ENCODE measurements at places on chromosomes 7 and 10.

GRCh38 chr7:44104860-44105771 is 971 bp downstream of the AEBP1 start:
- no peak for DNase-seq

DNA sequence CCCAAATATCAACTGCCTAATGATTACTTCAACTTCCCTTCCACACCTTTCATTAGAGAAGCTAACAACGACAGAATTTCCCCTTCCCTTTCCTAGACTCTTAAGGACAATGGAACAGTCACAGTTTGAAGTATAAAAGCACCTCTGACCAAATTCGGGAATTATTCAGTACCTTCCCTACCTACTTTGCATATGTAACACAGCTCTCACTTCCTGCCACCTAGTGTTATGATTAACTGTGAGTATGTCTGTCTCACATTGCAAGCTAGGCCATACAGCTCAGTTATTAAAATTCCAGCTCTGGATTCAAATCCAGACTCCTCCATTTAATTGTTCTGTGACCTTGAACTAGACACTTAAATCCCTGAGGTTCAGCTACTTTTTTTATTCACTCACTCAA is 44.8 kb upstream of the HPSE2 start:
- no peak for DNase-seq

- no peak for DNase-seq
Observed at GRCh38 chr7:122803323-122803722, 82.9 kb downstream of the CADPS2 start.

DNA sequence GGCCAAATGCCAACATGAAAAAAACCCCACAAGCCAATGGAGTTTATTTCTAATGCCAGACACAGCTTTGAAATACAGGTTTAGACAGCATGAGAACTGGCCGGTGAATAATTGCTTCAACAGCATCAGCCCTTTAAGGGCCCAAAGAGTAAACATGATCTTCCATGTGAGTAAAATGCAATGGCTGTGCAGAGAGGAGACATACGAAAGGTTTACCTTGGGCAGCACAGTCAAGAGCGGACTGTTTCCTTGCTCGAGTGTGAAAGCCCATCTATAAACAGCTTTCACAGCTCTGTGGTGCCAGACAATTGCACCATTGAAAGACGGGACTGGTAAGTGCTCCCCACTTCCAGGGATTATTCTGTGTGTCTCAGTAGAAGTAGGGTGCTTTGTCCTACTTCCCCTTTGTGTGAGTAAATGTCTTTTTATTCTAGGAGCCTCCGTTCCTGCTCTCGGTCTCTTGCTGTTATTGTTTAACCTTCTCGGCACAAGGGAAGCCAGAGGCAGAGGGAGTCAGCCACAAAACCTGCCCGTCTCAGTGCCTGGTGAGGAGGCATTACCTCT is 77.8 kb upstream of the KAT6B start:
- no peak for DNase-seq

GRCh38 chr7:43589728-43590127 is 6.8 kb downstream of the STK17A start:
- no peak for DNase-seq

DNA sequence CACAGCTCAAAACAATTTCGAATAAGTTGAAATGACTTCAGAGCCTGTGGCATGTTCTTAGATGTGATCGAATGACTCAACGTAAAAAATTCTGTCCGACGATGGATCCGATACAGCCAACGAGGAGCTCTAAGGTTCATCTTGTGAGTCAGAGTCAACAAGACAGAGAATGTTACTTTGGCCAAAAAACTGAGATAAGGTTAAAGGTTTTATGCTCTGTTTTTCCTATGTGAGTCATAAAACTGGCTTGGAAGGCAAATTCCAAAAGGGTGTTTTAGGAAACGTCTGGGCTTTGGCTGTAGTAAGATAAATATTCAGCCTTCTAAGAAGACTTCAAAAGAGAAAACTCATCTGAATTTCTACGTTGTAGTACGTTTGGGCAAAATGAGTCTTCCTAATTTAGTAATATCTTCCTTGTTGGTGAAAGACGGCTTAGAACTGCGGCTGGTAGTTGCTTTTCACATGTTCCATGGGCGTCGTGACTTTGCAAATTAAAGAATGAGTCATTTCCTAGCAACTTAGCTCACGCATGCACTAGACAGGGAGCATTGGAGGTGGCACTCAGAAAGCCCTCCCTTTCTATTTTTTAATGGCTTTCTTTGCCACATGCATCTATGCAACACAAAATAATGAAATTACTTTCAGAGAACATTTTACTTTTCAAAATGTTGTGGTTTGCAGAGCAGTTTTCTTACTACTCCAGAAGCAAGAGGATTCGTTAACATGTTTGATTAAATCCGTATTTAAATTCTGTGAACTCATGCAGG is 28.2 kb downstream of the PFKP start:
- DNase-seq = no peak

GRCh38 chr7:46256870-46257661 is 336.0 kb upstream of the IGFBP3 start:
- DNase-seq = no peak

GRCh38 chr10:78936412-78937342 is 132.1 kb upstream of the ZMIZ1 start:
- no peak for DNase-seq

DNA sequence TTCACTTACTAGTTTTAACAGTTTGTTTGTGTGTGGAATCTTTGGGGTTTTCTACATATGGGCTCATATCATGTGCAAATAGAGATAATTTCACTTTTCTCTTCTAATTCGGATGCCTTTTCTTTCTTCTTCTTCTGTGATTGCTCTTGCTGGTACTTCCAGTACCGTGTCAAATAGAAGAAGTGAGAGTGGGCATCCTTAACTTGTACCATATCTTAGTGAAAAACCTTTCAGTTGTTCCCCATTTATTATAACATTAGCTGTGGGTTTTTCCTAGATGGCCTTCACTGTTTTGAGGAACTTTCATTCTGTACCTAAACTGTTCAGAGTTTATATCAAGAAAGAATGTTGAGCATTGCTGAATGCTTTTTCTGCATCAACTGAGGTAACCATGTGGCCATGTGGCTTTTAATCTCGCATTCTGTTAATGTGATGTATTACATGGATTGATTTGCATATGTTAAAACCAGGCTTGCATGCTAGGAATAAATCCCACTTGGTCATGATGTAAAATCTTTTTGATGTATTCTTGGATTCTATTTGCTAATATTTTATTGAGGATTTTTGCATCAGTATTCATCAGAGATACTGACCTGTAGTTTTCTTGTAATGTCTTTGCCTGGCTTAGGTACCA is 78.7 kb downstream of the FAM107B start:
- no peak for DNase-seq

- DNase-seq = no peak
Observed at GRCh38 chr7:13069841-13070240, 382.4 kb downstream of the ARL4A start.

GRCh38 chr7:116433246-116433645 is 66.3 kb upstream of the CAV2 start:
- no peak for DNase-seq

- DNase-seq = no peak
Observed at GRCh38 chr10:125034675-125035074, 92.8 kb downstream of the ZRANB1 start.

DNA sequence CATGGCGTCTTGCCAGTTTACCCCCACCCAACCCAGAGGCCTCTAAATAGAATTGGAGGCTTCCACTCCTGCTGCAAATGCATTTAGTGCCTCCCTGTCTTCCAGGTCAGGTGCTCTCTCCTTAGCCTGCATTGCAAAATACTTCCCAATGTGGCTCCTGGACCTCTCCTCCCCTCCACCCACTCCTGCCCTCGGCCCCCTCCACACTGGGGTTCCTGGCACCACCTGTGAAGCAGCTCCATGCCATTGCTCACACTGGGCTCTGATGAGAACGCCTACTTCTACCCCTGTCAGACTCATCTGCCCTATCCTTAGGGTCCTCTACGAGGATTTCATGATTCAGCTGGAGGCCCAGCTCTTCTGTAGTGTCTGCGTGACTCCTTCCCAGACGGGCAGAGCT is 37.4 kb downstream of the C10orf120 start:
- DNase-seq = no peak

DNA sequence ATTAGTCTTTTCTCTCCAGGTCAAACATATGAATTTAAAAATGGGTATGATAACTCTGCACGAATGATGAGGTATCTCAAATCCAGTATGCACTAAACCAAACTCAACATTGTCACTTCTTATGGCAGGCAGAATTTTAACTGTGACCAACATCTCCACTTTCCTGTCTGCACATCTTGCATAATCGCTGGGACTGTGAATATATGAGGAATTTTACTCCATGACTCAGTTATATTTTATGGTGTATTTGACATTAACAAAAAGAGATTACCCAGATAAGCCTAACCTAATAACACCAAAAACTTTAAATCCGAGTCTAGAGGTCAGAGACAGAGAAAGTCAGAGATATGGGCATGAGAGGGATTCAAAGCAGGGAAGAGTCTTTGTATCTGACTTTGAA is 454.5 kb upstream of the SEMA3D start:
- no peak for DNase-seq

- no peak for DNase-seq
Observed at GRCh38 chr7:159271781-159272180, 127.1 kb upstream of the VIPR2 start.
